ENCODE measurements at places on chromosomes 7 and 10.

DNA sequence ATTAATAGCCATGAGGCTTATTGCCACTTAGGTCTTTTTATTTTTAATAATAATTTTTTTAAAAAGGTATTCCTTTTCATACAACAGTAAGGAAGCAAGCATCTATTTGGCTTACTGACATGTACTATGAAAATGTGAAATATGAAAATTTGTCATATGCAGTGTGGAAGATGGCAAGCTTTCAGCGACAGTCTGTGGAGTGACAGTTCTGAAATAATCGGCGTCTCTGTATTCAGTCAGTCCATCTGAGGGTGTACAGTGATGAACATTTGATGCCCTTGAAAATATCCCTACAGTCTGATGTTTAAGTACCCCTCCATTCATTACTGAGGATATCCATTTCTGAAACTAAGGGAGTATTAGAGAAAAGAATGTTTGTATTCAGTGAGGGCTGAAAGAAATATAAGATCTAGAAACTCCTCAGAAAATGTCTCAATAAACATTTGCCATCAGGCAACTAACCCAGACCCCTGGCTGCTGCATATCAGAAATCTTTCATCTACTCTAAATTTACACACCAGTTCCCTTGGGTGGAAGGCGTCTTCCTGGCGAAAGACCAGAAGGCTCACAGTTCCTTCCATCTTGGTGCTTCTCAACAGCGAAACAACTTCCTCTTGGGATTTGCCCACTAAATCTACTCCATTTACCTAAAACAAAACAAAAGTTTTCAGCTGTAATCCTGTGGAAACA is 440.6 kb downstream of the PARD3 start:
- DNase-seq = no peak

DNA sequence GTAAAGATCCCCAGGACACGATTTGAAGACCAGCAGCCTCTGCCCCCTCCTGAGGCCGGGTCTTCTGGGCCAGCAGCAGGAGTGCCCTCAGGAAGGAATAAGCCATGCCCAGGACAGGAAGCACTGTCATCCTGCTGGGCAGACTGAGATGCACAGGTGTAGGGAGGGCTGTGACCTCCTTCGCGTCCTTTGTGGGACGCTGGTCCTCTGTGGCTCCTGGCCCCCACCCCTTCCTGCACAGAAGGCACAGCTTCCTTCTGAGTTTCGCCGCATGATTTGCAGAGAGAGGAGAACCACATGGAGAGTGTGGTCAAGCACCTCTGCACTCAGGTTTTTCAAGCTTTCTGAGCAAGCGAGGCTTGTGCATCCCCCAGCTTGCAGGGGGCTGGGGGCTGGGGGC is 112.7 kb downstream of the RGS10 start:
- DNase-seq = no peak

DNA sequence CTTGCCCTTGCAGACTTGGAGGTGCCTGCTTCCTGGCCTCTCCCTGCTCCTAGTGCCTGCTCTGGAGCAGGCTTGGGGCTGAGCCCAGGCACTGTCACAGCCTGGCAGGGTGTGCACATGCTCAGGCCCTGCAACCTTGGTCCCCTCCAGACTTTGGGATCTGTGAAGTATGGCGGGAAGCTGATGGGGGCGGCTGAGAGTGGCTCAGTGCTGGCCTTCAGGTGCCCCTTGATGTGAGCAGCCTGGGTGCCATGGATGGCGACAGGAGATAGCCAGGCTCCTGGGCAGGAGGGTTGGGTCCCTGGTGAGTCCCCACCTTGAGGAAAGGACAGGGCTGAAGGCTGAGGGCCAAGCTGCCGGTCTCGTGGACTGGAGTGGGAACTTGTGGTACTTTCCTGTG is 700.4 kb upstream of the KCND2 start:
- DNase-seq = no peak

GRCh38 chr10:32111585-32111984 is 55.4 kb upstream of the KIF5B start:
- DNase-seq = no peak

DNA sequence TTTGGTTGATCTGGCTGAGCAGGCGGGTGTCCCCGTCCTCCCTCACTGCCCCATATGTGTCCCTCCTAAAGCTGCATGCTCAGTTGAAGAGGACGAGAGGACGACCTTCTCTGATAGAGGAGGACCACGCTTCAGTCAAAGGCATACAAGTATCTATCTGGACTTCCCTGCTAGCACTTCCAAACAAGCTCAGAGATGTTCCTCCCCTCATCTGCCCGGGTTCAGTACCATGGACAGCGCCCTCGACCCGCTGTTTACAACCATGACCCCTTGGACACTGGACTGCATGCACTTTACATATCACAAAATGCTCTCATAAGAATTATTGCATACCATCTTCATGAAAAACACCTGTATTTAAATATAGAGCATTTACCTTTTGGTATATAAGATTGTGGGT is 26.9 kb upstream of the TRIM56 start:
- peak; percentile 23 for DNase-seq

GRCh38 chr10:48249004-48249762 is 25.3 kb downstream of the FRMPD2 start:
- DNase-seq = no peak

GRCh38 chr7:29527505-29528108 is 36.0 kb upstream of the PRR15 start:
- no peak for DNase-seq

GRCh38 chr7:129779602-129780256 is 168.2 kb downstream of the NRF1 start:
- peak; percentile 66 for DNase-seq

DNA sequence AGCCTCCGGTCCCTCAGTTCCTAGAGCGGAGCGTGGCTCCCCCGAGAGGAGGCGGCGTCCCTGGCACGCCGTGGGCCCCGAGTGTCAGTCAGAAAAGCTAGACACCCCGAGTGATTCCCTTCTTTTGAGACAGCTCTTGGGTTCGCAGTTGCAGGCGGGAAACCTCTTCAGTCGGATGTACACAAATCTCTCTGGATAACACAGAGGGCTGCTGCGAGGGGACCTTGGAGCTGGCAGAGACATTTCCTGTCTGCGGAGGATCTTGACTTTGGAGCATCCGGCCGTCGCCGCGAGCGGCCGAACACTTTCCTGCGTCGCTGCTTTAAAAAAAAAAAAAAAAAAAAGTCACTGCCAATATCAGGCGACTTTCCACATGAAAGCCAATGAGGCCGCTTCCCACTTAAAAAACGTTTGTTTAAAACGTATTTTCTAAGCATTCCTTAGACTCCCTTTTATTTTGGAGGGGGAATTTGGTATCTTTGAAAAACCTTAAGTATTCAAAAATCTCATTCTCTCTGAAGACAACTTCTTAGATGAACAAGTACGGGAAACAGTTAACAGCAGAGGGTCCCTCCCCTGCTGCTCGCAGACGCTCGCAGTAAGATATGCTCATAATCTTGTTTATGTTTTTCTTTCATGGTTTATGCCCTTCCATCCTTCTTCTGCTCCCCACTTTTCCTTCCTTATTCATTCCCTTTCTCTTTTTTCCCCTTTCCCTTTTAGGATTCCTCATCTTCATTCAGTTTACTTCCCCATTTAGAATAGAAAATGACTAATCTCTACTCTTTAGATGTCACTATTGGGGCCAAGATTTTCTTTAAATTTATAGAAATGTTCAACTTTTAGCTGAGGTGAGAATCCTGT is 10.0 kb downstream of the HHEX start:
- peak; percentile 47 for DNase-seq

- no peak for DNase-seq
Observed at GRCh38 chr7:54814401-54814800, 55.4 kb upstream of the SEC61G start.

DNA sequence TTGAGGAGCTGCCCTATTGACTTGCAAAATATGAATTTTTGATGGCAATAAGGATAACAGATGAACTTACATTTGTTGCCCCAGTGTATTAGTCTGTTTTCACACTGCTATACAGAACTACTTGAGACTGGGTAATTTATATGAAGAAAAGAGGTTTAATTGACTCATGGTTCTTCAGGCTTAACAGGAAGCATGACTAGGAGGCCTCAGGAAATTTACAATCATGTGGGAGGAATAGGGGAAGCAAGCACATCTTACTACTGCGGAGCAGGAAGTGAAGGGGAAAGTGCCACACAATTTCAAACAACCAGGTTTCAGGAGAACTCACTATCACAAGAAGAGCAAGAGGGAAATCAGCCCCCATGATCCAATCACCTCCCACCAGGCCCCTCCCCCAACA is 57.9 kb downstream of the ZNF22 start:
- no peak for DNase-seq

DNA sequence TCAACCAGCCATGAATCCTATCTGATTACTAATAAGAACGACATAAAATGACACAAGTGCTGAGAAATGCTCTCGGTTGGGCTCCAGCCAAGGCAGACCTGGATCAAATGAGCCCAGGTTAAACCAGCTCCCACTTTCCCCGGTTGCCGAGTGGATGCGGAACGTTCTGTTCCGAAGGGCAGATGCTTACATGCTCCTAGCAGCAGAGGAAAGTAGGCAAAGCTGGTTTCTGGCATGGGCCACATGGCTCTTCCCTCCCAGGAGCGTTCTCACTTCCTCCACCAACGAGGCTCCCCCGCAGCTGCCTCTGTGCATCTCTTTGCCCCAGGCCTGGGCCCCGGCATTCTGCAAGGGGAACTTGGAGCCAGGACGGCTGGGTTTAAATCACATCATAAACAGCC is 61.8 kb upstream of the SDK1 start:
- DNase-seq = no peak

GRCh38 chr7:105141068-105141467 is 127.1 kb downstream of the KMT2E start:
- peak; percentile 18 for DNase-seq

DNA sequence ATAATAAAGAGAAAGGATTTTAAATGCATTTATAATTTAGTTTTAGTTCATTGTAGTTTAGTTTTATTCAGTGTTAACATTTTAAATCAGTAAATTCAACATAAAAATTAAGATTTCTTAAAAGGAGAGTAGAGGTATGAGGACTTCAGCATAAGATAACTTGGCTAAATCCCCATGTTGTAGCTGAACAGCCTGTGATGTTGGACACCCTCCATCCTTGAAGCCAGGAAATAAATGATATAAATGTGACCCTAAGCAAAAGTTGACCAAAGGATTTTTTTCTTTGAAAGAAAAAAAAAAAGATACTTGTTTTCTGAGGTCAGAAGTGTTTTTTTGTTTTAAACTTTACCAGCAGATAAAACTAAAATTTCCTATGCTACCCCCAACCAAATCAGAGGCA is 48.7 kb downstream of the GNAI1 start:
- no peak for DNase-seq

DNA sequence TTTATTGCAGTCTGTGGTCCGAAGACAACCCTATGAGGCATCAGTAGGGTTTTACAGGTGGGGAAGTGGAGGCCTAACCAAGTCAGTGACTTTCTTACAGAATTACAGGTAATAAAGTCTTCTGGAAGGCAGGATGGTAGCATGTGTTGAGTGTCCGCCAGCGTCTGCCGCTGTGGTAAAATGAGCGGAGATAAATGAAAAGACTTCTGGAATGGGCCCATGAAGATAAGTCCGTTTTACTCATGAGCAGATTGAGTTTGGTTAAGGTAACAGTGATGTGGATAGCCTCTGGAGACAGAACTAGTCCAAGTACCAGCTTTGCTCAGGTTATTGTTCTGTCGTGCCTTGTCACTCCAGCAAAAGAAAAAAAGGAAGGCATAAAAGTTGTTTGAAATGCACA is 966 bp downstream of the FBH1 start:
- no peak for DNase-seq

- no peak for DNase-seq
Observed at GRCh38 chr7:11328309-11328708, 354.6 kb downstream of the PHF14 start.

All from HTR-8/SVneo (cell line).